ENCODE measurements at places on chromosomes 2 and 18.

- no peak for DNase-seq
These were observed 75.2 kb upstream of the CDCA7 start for GRCh38 chr2:173279527-173279868.

- no peak for DNase-seq
These were observed 53.1 kb downstream of the ZNF521 start for GRCh38 chr18:25298853-25299274.

DNA sequence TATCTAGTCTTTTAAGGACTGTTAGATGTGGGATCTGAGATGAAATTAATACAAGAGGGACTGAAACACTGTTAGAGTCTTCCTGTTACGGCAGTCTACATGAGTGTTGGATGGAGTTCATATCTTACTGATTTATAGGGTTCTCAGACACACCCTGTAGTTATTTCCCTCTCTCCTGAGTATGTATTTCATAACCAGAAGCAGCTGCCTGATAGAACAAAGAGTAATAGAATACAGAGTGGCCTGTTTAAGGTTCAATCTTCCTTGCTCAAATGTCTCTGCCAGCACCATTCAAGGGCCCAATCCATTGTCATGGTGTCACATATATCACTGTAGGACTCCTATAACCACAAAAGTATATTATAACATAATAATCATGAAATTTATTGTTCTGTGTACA lies 1229.1 kb upstream of the ACVR2A start:
- DNase-seq, result no peak

- no peak for DNase-seq
These were observed 34.3 kb upstream of the PPP1CB start for GRCh38 chr2:28717339-28717758.

DNA sequence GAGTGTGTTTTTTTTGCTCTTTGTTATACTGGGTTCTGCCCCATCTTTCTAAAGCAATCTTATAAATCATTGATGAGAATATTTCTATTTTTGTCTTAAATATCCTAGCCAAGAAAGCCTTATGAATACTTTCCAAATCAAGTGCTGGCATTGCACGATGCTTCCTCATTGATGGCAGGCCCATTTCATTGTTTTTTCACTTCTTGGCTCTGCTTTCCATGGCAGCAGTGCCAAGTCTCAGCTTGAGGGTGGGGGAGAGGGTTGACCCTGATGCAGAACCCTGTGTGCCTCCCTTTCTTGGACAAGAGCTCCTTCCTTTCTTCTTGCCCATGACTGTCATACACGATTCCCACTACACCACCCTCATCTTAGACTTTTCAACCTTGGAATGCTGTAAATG lies 16.7 kb upstream of the CELF4 start:
- no peak for DNase-seq

- DNase-seq, result no peak
These were observed 52.4 kb downstream of the BCL2 start for GRCh38 chr18:63266888-63267790.

DNA sequence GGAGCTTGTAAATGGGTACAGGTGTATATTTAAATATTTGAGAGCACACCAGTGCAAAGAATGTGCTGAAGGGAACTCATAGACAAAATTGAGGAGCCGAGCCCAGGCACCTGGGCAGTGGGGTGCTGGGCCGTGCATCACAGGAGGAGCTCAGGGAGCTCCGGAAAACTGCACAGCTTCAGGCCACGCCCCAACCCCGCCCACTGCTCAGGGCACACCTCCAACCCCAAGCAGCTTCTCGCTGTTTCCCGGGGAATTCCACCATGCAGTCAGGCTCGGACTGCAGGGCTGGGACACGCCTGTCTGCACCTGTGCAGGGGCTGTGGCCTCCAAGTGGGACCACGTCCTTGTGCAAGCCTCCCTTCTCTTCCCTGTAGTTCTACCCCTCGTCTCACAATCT lies 243.0 kb downstream of the HDAC4 start:
- no peak for DNase-seq

GRCh38 chr18:50848991-50849390 lies 29.2 kb upstream of the MRO start:
- DNase-seq, result no peak

DNA sequence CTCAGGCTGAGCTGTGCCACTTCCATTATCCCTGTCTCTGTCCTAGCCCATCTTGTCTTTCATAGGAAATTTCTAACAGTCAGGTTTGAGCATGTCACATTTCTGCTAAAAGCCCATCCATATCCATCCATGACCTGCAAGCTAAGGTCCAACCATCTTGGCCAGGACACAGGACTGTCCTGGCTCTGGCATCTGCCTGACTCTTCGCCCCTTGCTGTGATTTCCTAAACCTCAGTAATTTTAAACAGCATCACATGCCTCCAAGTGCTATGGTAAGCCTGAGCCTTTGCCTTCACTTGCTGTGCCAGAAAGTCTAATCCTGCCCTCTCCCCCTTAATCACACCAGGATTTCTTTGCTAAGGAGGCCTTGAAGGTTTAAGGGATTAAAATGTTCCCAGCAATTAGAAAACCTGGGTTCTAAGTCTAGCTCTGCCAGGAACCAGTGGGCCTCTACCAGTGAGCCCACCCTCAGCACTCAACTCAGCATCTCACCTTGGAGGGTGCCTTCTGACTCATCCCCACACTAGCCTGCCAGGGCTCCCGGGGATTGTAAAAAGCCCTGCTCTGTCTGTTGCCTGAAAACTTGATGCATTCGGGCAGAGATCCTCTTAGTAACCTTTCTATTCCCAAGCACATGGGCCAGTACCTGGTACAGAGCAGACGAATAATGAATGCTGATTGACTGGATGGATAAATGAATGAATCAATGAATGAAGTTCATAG lies 411.0 kb downstream of the LRATD1 start:
- DNase-seq, result no peak

- no peak for DNase-seq
These were observed 52.3 kb downstream of the HIBCH start for GRCh38 chr2:190267302-190267701.

- no peak for DNase-seq
These were observed 60.6 kb downstream of the SLC4A3 start for GRCh38 chr2:219687882-219688559.

GRCh38 chr2:168060986-168061750 lies 186.2 kb downstream of the STK39 start:
- DNase-seq, result no peak

Data from activated CD8-positive, alpha-beta memory T cell treated with anti-CD3 and anti-CD28 coated beads for 24 hours (primary cell).